ENCODE measurements at places on chromosomes 7 and 10.

DNA sequence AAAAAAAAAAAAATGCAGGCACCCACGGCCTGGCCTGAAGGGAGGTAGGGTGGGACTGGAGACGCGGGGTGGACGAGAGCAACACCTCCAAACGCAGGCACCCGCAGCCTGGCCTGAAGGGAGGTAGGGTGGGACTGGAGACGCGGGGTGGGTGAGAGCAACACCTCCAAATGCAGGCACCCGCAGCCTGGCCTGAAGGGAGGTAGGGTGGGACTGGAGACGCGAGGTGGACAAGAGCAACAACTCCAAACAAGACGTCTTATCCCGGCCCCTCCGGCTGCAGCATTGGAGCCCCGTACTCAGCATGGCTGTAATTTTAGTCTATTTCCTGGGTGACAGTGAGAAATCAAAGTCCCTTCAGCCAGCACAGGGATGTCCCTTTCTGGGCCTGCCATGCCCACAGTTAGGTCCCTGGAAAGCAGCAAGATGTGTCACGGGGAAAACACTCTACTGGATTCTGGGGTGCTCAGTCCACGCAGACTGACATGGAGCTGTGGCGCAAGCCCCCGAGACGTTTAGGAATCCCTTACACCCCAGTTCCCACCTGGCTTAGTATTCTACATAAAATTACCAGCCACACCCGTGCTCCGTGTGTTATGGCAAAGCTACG lies 119.9 kb downstream of the WDR37 start:
- no peak for DNase-seq

DNA sequence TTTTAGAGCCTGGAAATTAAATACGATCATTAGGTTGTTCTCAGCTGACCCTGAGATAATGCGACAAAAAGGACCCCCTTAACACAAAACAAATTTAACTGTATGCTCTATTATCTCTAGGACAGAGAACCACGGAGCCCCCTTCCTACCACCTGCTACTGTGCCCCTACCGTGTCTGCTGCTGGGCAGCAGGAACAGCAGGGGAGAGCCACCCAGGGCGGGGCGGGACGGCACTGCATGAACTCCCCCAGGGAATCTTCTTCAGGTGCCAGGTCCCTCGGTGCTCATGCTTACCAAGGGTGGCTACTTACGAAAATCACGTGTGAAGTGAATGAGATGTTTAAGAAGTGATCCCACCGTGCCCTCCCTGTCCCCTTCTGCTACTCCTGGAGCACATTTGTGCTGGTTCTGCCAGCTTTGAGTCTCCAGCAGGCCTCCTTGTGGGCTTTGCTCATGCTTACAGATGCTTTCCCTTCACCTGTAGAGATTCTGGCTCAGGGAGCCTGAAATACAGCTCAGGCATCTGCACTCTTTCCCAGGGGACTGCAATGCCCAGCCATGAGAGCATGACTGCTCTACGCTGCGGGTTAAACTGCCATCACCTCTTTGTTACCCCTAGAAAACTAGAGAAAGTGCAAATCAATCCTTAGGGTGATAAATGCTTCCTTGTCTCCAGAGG lies 59.9 kb downstream of the MRPL32 start:
- no peak for DNase-seq

- no peak for DNase-seq
Observed at GRCh38 chr7:50661345-50662040, 96.3 kb upstream of the DDC start.

- DNase-seq = no peak
Observed at GRCh38 chr10:132916421-132916841, 25.9 kb downstream of the CFAP46 start.

GRCh38 chr10:123175389-123176387 lies 21.5 kb downstream of the BUB3 start:
- DNase-seq = no peak

DNA sequence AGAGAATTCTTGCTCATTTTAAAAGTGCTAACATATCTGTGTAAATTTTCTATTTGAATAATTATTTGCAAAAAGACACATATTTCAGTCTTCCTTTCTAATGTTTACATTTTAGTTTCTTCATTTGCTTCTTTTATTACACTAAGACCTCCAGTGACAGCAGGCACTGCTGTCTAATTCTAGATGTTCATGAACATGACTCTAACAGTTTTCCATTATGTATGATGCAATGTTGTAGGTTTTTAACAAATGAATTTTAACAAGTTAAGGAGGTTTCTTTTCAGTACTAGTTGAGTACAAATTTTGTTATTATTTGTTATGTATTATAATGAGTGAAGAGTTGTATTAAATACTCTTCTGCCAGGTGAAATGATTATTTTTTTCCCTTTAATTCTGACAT lies 83.6 kb downstream of the GRB10 start:
- DNase-seq = no peak

GRCh38 chr10:96902731-96903358 lies 70.7 kb downstream of the LCOR start:
- DNase-seq = no peak

Measured in T-helper 1 cell (primary cell).